Activated T-cell treated with anti-CD3 and anti-CD28 coated beads for 48 hours (primary cell): ENCODE measurements at places on chromosomes 12 and 14.

DNA sequence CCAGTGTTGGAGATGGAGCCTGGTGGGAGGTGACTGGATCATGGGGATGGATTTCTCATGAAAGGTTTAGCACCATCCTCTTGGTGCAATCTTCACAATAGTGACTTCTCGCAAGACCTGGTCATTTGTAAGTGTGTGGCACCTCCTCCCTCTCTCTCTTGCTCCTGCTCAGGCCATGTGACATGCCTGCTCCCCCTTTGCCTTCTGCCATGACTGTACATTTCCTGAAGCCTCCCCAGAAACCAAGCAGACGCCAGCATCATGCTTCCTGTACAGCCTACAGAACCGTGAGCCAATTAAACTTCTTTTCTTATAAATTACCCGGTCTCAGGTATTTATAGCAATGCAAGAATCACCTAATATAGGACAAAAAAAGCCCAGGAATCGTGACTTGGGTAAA is 171.0 kb upstream of the FOXN3 start:
- DNase-seq, result no peak

GRCh38 chr12:559906-560455 is 100.2 kb downstream of the B4GALNT3 start:
- no peak for DNase-seq

DNA sequence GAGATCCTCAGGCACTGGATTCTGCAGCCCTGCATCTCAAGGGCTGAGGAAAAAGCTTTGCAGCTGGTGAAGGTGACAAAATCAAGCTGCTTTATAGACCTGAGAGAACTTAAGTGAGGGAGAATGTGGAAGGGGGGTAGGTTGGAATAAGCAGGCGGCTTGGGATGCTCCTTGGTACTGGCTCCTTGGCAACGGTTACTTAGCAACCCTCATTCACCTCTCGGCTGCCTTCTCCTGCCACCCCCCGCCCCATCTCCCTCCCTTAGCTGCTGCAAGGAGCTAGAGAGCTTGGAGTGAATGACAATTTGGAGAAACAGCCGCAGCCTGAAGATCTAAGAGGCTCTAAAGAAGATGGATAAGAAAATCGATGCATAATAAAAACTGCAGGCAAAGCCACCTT is 44.1 kb upstream of the CISTR start:
- DNase-seq, result no peak

DNA sequence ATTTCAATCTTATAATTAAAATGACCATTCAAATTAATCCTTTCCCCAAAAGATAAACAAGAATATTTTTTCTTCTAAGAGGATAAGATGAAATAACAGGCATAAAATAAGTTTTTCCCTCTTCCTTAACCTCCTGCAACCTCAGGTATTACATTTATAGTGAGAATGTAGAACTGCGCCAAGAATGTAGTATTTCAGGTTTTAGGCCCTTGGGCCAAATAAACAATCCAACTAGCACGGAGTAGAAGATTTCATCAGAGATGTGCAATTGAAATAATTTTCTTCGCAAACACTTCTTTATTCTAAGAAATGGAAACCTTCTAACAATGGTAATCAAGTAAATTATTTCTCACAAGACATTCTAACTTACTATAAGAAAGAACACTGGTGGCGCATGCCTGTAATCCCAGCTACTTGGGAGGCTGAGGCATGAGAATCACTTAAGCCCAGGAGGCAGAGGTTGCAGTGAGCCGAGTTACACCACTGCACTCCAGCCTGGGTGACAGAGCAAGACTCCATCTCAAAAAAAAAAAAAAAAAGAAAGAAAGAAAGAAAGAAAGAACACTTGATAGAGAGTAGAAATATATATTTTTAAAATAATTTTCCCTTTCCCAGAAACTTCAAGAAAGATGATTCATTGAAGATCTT is 100.8 kb downstream of the TAOK3 start:
- no peak for DNase-seq

DNA sequence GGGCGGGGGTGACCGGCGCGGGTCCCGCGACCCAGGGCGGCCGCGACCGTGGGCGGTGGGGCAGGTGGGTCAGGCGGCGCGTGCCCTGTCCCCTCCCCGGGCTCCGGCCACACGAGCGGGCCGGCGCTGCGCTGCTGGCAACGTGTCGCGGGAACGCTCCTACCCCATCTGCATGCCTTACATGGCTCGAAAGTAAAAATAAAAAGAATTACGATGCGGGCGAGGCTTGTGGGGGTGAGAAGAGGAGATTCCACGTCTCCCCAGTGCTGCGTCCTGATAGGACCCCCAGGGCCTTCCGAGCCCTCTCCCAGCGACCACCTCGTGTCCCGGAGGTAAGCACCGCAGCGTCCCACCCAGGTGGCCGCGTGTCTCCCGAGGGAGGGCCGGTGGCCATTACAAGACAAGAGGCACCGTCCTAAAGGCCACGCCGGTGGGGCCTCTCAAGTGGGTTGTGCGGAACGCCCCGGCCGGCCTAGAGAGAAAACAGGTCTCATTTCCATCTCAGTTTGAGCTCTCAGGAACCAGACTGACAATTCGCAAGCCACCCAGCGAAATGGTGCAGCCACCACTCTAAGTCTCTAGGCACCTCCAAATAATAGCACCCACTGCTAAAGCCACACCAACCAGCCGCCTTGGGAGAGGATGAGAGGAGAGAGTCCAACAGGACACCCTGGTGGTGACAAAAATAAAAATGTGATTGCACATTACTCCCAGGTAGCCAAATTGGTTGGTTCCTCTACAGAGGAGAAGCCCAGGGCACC is 612 bp upstream of the FOXN3 start:
- no peak for DNase-seq

DNA sequence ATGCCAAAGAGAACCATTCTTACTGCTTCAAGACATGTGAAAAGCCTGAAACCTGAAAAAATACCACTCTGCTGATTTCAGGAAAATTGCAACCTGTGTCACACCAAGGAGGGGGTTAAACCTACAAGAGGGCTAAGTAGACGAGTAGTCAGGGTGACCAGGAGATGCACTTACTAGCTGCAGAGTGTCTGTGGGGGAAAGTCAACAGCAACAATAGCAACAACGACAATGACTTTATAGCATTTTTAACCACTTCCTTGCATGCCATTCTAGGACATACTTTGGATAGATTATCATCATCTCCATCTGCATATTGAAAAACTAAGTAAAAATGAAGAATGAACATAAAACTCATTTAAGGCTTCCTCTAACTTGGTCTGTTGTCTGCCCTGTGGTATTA is 902.7 kb downstream of the BCL11B start:
- no peak for DNase-seq
